ENCODE measurements at places on chromosomes 13 and 19. TPM values are rescaled to one million over a fixed set of nuclear protein-coding genes. Genes with fewer than 3 reads are reported as not detected.
A peak's percentile ranks its signal among the peaks of the same experiment; 100 is the strongest.

Gene KLK2
- total RNA-seq, result not detected

Gene CGB8
- not detected for total RNA-seq

Gene LRP3
- total RNA-seq, result 9.5 TPM

Gene ADGRE3
- not detected for total RNA-seq

Gene ZNF99
- total RNA-seq, result not detected

Gene MCF2L
- total RNA-seq, result not detected

Gene RNF17
- not detected for total RNA-seq

DNA sequence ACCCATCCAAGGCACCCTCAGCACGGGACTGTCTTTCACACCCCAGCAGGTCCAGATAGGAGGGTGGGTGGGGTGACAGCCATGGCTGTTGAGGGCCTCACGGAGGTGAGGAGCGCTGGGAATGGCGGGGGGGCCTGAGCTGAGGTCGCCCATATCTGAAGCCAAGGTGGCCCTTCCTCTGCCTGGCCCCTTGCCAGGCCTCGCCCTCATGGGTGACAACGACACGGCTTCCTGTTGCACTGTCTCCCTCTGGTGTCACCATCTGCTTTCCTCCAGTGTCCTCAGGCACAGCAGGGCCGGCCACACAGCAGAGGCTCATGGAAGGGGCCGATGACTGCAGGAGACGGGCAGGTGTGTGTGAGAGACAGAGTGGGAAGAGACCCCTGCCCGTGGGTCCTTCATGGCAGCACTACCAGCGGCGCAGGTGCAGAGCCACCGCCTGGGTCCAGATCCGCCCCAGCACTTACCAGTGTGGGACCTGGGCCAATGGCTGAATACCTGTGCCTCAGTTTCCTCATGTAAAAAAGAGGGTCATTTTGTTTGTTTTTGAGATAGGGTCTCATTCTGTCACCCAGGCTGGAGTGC lies 8.1 kb upstream of the NKPD1 start:
- no peaks in the 10 kb centered on the region for H3K36me3 ChIP-seq
- no peak for DNase-seq
- peaks cover 13% of the 10 kb centered on the region for H3K4me1 ChIP-seq

- H3K36me3 ChIP-seq, result peaks cover 5% of the 10 kb centered on the region
- H3K27ac ChIP-seq, result no peak overlapping the region
- H3K4me1 ChIP-seq, result peaks cover 23% of the 10 kb centered on the region
Observed at GRCh38 chr19:8352134-8352827, 9.2 kb upstream of the KANK3 start.

DNA sequence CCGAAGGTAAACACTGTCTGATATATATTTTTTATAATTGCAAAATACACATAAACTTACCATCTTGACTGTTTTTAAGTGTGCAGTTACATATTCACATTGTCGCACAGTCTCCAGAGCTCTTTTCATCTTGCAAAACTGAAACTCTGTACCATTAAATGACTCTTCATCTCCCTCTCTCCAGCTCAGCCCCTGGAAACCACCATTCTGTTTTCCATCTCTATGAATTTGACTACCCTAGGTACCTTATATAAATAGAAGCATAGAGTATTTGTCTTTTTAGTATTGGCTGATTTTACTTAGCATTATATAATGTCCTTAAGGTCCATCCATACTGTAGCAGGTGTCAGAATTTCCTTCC lies 45.8 kb downstream of the LRCH1 start:
- H3K4me1 ChIP-seq, result peaks cover 41% of the 10 kb centered on the region
- no peak overlapping the region for H3K27ac ChIP-seq
- no peak for DNase-seq
- no peaks in the 10 kb centered on the region for H3K27me3 ChIP-seq
- H3K4me3 ChIP-seq, result no peak overlapping the region

DNA sequence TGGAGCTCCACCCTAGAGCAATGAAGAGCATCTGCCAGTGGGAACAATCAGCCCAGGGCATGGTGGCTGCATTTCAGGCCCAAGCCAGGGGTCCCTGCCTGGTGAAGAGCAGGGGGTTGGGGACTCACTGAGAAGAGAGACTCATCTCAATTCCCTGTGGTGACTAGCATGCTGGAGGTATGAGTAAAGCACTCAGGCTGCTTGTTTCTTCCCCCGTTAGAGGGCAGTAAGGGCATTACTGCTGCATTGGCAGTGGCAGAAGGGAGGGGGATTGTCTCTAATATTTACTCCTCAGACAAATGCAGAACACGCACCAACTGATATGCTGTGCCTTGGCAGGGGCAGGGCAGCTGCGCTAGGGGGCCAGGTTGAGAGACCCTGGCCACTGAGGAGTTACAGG lies 329.1 kb downstream of the SLITRK5 start:
- no peaks in the 10 kb centered on the region for H3K36me3 ChIP-seq
- H3K4me3 ChIP-seq, result no peak overlapping the region
- H3K27ac ChIP-seq, result peak overlapping the region; percentile 23
- DNase-seq, result peak; percentile 1

- no peak for DNase-seq
- no peak overlapping the region for H3K27ac ChIP-seq
- no peaks in the 10 kb centered on the region for H3K36me3 ChIP-seq
- peaks cover 6% of the 10 kb centered on the region for H3K4me1 ChIP-seq
Observed at GRCh38 chr13:66273011-66273410, 957.1 kb downstream of the PCDH9 start.

GRCh38 chr19:55633861-55634260 lies 6.9 kb upstream of the ZNF580 start:
- no peak overlapping the region for H3K27ac ChIP-seq
- H3K4me1 ChIP-seq, result peaks cover 30% of the 10 kb centered on the region
- peaks cover 18% of the 10 kb centered on the region for H3K36me3 ChIP-seq
- no peak for DNase-seq
- H3K4me3 ChIP-seq, result no peak overlapping the region
- H3K27me3 ChIP-seq, result no peaks in the 10 kb centered on the region

GRCh38 chr19:11397089-11397610 lies 13.0 kb upstream of the EPOR start:
- H3K36me3 ChIP-seq, result no peaks in the 10 kb centered on the region
- H3K27ac ChIP-seq, result no peak overlapping the region
- H3K4me3 ChIP-seq, result no peak overlapping the region
- H3K4me1 ChIP-seq, result no peaks in the 10 kb centered on the region
- H3K27me3 ChIP-seq, result no peaks in the 10 kb centered on the region

DNA sequence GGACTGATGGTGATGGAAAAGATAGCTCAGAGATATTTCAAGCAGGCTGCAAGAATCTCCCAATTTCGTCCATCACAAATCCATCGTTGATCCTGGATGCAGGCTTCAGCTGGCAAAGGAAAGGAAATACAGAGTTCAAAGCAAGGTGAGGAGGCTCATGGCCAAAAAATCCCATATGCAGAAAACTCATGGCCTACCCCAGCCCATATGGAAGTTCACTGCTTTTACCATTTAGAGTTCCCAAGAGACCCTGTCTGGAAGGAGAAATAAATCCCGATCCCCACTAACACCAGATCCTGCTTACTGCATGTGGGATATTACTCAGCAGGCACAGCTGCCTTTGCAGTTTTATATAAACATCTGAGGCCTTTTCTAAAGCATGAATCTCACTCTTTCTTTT lies 412.9 kb upstream of the SPRY2 start:
- H3K4me3 ChIP-seq, result no peak overlapping the region
- no peaks in the 10 kb centered on the region for H3K36me3 ChIP-seq
- no peaks in the 10 kb centered on the region for H3K4me1 ChIP-seq
- no peak overlapping the region for H3K27ac ChIP-seq
- no peaks in the 10 kb centered on the region for H3K27me3 ChIP-seq
- no peak for DNase-seq

DNA sequence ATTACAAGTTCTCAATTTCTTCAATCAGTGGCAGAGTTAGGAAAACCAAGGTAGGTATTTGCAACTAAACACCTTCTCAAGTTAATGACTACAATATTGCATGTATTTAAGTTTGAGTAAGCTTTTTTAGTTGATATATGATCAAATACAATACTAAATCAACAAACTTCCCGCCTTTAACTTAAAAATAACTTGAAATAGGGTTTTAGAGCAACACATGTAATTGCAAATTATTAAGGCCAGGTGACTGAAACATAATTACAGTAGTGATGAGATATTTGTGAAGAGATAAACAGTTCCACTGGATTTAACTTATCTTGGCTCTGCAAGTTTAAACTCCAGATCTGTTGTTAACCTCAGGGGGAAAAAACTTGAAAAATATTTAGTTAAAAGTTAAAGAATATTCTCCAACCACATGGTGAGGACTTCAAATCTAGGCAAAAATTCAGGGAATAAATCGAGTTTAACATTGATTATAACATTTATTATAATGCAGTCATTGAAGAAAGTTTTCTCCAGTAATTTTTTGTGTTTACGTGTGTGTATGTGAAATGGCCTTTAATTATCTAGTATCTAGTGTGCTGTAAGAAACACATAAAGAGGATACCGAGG lies 3.6 kb downstream of the DACH1 start:
- DNase-seq, result no peak
- peaks cover 10% of the 10 kb centered on the region for H3K4me1 ChIP-seq
- H3K27me3 ChIP-seq, result peaks cover 88% of the 10 kb centered on the region
- H3K4me3 ChIP-seq, result no peak overlapping the region
- H3K27ac ChIP-seq, result no peak overlapping the region

DNA sequence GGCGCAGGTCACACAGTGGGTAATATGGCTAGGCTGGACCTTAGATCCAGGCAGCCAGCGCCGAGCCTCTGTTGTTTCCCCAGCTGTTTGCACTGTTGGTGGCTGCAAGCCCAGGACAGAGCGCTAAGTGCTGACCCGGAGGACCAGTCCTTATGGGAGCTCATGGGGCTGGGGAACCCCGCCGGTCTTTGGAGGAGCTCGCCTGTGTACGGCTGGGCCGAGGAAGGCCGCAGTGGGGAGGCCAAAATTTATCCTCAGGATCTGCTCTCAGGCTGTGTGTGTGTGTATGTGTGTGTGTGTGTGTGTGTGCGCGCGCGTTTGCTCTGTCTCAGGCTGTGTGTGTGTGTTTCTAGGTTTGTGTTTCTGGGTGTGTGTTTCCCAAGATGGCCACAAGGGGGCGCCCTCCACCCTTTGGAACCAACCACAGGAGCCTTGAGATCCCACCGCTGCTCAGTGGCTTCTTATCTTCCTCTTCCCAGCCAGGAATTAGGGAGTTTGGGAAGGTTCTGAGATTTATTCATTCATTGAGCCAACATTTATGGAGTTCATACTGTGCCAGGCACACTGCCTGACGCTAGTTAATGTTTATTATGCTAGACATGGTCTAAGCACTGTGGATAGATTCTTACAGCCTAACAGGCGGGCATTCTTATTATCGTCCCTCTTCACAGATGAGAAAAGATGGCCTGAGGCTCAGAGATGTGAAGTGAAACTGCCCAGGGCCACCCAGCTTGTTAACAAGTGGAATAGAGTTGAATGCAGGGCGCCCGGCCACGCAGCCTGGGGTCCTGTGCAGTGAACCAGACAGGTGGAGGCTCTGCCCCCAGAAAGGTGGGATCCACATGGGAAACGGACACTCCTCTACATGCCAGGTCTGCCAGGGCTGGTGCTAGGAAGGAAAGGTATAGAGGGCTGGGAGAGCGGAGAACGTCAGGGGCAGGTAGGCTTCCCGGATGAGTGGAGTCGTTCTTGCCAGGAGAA lies 13.0 kb downstream of the PGLYRP1 start:
- peak; percentile 74 for DNase-seq
- no peak overlapping the region for H3K4me3 ChIP-seq
- peaks cover 8% of the 10 kb centered on the region for H3K4me1 ChIP-seq
- H3K27ac ChIP-seq, result no peak overlapping the region

DNA sequence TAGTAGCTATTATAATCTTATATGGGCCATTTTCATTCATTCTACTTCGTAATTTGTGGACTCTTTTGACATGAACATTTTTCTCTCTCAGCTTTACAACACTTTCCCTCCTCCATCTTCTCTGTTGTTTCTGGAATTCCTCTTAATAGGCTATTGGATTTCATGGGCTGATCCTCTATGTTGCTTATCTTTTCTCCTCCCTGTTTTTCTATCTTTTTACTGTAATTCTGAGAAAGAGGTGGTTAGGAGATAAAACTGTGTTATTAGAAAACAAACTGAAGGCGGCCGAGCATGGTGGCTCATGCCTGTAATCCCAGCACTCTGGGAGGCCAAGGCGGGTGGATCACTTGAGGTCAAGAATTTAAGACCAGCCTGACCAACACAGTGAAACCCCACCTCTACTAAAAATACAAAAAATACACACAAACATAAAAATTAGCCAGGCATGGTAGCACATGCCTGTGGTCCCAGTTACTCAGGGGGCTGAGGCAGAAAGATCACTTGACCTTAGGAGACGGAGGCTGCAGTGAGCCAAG lies 188.1 kb downstream of the UGGT2 start:
- no peaks in the 10 kb centered on the region for H3K4me1 ChIP-seq
- H3K4me3 ChIP-seq, result no peak overlapping the region
- DNase-seq, result no peak
- no peaks in the 10 kb centered on the region for H3K27me3 ChIP-seq
- H3K36me3 ChIP-seq, result peaks cover 51% of the 10 kb centered on the region

GRCh38 chr13:100825557-100825956 lies 151.0 kb upstream of the TMTC4 start:
- no peaks in the 10 kb centered on the region for H3K27me3 ChIP-seq
- peaks cover 19% of the 10 kb centered on the region for H3K4me1 ChIP-seq
- no peak overlapping the region for H3K27ac ChIP-seq
- DNase-seq, result peak; percentile 55
- no peak overlapping the region for H3K4me3 ChIP-seq

- H3K4me1 ChIP-seq, result no peaks in the 10 kb centered on the region
- no peaks in the 10 kb centered on the region for H3K27me3 ChIP-seq
- no peaks in the 10 kb centered on the region for H3K36me3 ChIP-seq
- H3K4me3 ChIP-seq, result no peak overlapping the region
Observed at GRCh38 chr13:34006011-34006410, 188.1 kb downstream of the RFC3 start.

DNA sequence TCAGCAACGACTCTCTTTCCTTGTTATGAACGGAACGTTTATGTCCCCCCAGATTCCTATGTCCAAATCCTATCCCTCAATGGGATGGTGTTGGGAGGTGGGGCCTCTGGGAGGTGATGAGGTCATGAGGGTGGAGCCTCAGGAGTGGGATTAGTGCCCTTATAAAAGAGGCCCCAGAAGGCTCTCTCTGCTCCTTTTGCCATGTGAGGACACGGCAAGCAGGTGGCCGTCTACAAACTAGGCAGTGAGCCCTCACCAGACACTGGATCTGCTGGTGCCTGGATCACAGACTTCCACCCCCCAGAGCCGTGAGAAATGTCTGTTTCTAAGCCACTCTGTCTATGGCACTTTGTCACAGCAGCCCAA lies 53.2 kb downstream of the EPS15L1 start:
- no peaks in the 10 kb centered on the region for H3K4me1 ChIP-seq
- no peaks in the 10 kb centered on the region for H3K27me3 ChIP-seq
- H3K36me3 ChIP-seq, result peaks cover 57% of the 10 kb centered on the region
- H3K27ac ChIP-seq, result no peak overlapping the region
- DNase-seq, result no peak

DNA sequence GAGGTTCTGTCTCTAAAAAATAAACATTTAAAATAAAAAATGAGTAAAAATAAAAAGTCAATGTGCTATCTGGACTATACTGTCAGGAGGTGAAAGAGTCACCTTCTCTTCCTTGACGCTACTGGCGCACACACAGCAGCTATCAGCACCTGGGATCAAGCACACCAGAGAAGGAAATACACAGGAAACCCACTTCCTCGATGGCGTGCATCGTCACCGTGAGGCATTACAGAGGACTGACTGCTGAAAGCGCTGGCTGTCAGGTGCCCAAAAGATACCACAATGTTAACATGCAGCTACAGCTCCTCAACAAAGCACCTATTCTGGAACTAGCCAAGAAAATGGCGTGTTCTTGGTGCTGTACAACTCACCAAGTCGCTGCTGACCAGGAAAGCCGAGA lies 6.1 kb downstream of the SLC35E1 start:
- H3K4me3 ChIP-seq, result no peak overlapping the region
- peaks cover 87% of the 10 kb centered on the region for H3K36me3 ChIP-seq
- no peaks in the 10 kb centered on the region for H3K27me3 ChIP-seq
- no peak overlapping the region for H3K27ac ChIP-seq
- DNase-seq, result no peak

- H3K36me3 ChIP-seq, result peaks cover 23% of the 10 kb centered on the region
- H3K27me3 ChIP-seq, result no peaks in the 10 kb centered on the region
- H3K27ac ChIP-seq, result no peak overlapping the region
- H3K4me3 ChIP-seq, result no peak overlapping the region
Observed at GRCh38 chr13:79404361-79404760, 1.7 kb downstream of the RBM26 start.

Data from MCF 10A (cell line).